ENCODE measurements at places on chromosomes 12 and 14. TPM values are rescaled to one million over a fixed set of nuclear protein-coding genes. Genes with fewer than 3 reads are reported as not detected.
A peak's percentile ranks its signal among the peaks of the same experiment; 100 is the strongest.

DNA sequence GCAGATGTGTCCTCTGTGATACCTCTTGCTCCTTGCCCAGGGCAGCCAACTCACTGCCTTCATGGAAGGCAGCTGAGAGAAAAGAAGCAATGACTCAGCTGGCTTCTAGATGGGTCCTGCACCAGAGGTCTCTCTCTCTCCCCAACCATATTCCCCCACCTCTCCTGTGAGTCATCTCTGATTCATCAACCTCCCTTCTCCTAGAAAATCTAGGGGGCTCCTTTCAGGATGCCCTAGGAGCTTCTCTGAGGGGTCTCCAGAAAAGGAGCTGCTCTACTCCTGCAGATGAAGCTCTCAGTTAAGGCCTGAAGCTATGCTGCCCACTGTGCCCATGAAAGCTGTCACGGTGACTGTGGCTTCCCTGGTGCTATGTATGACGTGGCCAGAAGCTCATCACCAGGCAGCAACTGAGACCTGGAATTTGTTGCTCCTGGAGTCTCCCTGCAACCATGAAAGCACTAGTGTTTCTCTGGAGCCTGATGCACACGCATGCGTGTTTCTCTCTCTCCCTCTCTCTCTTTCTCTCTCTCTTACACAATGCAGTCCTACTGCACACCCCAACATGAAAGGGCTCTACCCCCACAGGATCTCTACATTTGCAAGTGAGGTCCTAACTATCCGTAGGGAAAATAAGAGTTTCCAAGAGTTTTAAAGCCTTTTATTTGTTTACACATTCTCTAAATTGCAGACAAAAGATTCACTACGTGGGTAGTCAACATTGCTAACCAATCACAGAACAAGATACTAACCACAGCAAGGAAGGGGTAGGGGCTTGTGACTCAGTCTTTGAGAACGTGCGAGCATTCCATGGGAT is 285.3 kb downstream of the DPF3 start:
- peak; percentile 84 for DNase-seq

DNA sequence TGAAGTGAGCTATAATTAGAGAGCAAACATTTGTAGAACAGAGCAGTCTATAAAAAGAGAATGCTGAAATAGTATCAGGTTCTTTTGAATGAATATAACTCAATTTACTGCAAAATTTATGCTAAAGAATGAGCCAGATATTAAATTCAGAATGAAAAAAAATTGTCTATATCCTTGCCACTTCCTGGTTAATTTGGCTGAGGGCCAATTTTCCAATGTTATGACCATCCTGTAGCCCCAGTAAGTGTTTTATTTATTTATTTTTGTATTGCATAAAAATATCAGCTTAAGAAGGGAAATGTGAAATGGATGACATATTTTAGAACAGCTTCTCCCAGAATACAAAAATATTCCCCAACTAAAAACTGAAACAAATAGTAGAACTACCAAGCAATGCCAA is 263.4 kb downstream of the SOX5 start:
- no peak for DNase-seq

DNA sequence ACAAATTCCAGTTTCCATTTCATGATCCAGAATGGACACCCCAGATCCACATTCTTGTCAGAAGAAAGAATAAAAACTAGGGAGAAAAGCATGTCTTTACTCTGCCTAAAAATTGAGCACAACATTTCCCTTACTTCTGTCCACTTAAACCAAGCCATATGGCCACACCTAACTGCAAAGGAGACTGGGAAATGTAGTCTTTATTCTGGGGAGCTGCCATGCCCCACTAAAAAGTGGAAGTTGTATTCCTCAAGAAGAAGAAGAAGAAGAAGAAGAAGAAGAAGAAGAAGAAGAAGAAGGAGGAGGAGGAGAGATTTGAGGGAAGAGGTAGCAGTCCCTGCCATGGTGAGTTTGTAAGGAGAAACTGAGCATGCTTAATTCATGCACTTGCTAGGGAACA is 84.5 kb downstream of the GPR65 start:
- no peak for DNase-seq

Gene MED13L
- 60.2 TPM for polyA plus RNA-seq

GRCh38 chr12:14995583-14996425 is 23.0 kb downstream of the PDE6H start:
- DNase-seq: peak; percentile 74

Gene ADIPOR2
- 23.3 TPM for polyA plus RNA-seq

GRCh38 chr14:75427482-75428229 is at the start of gene JDP2:
Gene JDP2, plus strand, starts transcription at chr14:75428022. Its CDS starts 9,899 bp downstream, at chr14:75437921.
- peak; percentile 90 for DNase-seq

DNA sequence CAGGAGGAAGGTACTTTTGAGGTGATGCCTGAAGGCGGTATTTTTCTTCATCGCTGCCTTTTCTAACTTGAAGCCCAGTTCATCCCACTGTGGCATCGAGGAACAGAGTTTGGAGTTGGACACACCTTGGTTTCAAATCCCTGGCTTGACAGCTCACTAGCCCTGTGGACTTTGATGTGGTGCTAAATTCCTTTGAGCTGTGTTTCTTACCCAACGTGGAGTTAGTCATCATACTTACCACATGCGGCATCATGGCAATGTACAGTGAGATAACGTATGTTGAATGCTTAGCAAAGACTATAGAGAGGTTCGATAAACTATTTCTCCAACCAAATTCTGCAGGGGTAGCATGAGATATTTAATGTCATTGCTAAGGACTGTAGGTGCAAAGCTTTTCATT is 3.4 kb downstream of the PLEKHG3 start:
- DNase-seq: no peak

All from muscle of back (tissue), 13 donors.